ENCODE measurements at places on chromosomes 2 and 18.

DNA sequence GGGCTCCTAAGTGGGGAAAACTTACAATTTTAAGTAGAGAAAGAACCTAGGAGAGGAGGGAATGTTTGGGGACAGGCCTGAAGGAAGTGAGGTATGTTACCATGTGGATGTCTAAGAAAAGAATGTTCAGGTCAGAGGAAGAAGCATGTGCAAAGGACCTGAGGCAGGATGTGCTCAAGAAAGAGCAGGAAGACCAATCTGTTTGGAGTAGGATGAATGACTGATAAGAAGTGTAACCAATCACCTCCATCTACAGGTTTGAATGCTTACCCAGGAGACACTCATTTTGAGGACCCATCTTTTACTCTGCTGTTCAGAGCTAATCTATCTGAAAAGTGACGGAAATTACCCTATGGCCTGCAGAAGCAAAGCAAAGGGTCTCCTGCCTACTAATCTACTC is 342.3 kb downstream of the ARHGAP15 start:
- DNase-seq = no peak

GRCh38 chr18:38369772-38370690 is 804.4 kb upstream of the CELF4 start:
- no peak for DNase-seq

- no peak for DNase-seq
Measured at GRCh38 chr18:37853706-37854105, 288.1 kb upstream of the CELF4 start.

DNA sequence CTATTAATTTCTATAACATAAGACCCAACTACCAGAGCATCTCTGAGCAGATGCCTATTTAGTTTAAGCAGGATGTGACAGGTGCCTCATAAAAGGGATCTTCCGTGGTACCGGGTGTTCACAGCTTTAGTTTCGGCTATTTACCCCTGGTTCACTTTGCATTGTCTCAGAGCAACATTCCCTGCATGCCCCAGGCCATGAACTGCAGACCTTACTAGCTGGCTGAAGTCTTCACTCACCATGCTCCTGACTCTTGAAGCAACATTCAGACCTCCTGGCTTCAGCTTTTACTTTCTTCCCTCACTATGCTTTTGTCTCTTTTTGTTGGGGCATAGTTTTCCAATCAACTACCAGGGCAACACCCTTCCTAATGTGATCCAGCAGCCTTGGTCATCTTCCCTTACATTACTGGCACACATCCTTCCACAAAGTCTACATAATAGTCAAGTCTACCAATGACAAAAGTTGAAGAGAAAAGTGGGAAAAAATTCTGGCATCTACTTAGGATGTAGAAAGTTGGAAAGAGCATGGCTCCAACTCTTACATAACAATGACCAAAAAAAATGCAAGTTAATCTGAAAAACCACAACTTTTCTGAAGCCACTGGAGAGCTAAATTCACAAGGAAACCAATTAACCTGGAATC is 99.2 kb downstream of the SESTD1 start:
- no peak for DNase-seq

DNA sequence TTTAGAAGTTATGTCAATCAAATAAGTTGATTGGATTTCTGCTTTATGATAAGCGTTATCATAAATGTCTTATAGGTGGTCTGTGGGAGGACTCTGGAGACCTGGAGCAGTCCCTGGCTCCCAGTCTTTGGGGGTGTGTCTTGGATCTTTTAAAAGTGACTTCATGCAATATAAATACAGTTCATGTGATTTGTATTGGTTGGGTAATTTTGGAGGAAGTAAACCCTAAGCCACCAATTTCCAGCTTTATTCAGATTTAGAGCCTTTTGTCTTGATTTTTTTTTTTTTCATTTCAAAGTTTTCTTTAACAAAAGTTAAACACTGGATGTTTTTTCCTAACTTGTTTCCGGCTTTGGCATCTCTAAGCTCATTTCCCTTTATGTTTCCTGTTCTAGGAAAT is 68.8 kb downstream of the MAP4K4 start:
- no peak for DNase-seq

- DNase-seq = no peak
Measured at GRCh38 chr2:56316011-56316410, 132.2 kb downstream of the CCDC85A start.

Data from HT-29 (cell line).